Activated CD8-positive, alpha-beta memory T cell treated with anti-CD3 and anti-CD28 coated beads for 4 hours (primary cell): ENCODE measurements at places on chromosomes 4 and X.
A peak's percentile ranks its signal among the peaks of the same experiment; 100 is the strongest.

GRCh38 chr4:150746156-150746555 is 164.2 kb downstream of the MAB21L2 start:
- no peak for DNase-seq

DNA sequence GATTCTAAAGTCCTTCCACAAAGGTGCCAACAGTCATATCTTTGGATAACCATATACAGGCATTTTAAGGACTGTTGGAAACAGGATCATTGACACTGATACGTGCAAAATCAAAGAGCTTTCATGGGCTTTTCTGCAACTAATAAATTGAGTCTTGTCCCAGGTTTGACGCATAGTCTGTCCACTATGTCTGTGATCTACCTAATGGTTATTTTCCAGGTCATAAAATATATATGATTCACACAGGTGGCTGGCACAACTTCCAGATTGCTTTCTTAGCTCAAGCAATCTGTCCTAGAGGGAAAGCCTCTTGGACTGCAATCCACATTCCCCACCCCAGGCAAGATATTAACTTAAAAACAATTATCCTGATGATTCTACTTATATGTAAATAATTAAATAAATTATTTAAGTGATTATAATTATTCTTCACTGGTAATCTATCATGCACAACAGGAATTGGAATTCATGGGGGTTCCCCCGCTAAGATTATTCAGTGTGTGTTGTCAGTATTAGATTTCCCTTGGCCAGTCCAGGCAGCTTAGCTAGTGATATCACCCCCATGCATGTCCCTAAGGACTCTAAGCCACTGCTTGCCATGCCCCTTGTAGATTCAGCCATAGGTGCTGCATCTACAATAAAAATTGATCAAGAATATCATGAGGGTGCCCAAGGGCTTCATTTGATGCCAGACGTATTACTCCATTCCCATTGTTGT is 97.8 kb downstream of the TLL1 start:
- DNase-seq: no peak

- DNase-seq: no peak
These were observed 514.3 kb downstream of the PDHA2 start for GRCh38 chr4:96354036-96354712.

- no peak for DNase-seq
These were observed 28.5 kb upstream of the IQSEC2 start for GRCh38 chrX:53309837-53310236.

- DNase-seq: no peak
These were observed 31.7 kb downstream of the RBBP7 start for GRCh38 chrX:16838202-16839066.

GRCh38 chr4:14518136-14518535 is 484.1 kb upstream of the CPEB2 start:
- no peak for DNase-seq

DNA sequence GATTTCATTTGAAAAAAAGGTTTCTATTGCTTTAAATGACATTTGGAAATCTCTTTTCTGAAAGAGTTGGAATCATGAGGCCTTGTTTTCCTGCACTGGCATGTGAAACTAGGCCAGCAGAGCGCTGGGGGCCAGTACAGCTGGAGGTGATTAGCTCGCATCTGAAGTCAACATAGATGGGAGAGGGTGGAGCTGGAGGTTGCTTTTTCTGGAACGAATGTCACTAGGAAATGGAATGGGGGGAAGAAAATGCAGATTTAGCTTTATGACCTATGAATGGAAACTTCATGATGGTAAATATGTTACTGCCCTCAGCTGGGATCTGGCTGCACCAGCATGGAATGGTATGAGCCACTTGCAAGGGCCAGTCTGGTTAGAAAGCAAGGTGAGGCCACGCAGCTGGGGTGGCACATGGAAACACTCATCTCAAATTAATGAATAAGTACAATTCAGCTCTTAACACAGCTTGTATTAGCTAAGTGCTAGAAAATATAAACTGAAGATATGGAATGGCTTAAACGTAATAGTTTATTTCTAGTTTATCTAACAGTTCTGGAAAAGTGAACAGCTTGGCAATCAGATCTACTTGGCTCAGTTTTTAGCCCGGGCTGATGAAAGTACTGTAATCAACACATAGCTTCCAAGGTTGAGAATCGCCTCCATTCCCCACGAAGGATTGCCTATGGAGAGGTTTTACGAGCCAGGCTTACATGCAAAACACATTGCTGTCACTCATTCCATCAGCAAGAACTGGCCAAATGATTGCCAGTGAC is 32.5 kb downstream of the SLC10A6 start:
- DNase-seq: no peak

- DNase-seq: no peak
These were observed 128.4 kb downstream of the FHDC1 start for GRCh38 chr4:153064571-153064970.

GRCh38 chr4:54233697-54234496 is 4.8 kb downstream of the PDGFRA start:
- DNase-seq: peak; percentile 30
